ENCODE measurements at places on chromosomes 2 and 18. TPM values are rescaled to one million over a fixed set of nuclear protein-coding genes. Genes with fewer than 3 reads are reported as not detected.

RNF144A gene
- polyA plus RNA-seq, result 7.2 TPM

DNA sequence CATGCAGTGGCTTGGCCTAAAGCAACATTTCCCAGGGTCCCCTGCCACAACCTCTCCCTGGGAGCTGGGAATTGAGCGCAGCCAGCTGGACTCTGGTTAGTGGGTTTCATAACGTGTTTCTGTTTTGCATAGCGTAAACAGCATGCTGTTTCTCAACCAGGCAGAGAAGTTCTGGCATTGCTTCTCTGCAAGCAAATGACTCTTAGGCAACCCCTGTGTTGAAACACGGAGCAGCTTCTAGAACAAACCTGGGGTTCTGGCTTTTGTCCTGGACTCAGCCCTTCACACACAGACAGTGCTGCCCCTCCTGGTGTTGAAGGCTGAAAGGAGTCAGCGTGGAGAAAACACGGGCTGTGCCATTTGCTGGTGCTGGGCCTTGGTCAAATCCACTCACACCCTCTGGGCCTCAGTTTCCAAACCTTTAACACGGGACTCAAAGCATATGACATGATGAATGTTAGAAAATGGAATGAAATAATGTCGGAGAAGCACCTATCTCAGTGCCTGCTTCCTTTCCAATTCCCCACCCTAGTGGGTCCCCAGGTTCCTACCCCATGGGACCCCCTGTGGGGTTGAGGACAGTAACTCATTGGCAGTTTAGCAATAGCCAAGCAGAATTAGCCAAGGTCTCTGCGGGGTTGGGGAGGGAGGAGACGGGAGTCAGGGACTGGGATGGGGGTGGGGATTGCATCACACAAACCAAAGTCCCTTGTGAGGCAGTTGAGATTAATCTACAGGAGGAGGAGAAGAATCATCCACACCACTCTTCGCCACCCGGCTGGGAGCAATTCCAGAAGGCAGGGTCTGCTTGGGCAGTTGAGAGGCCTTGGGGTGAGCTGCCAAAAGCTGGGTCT is 30.2 kb upstream of the IL1R2 start:
- no peaks in the 10 kb centered on the region for H3K36me3 ChIP-seq
- DNase-seq, result peak; percentile 80
- no peaks in the 10 kb centered on the region for H3K27me3 ChIP-seq
- peak overlapping the region; percentile 73 for H3K27ac ChIP-seq
- H3K4me1 ChIP-seq, result peaks cover 16% of the 10 kb centered on the region

LONRF2 gene
- 3.2 TPM for polyA plus RNA-seq

LOXHD1 gene
- 0.49 TPM for polyA plus RNA-seq

DNA sequence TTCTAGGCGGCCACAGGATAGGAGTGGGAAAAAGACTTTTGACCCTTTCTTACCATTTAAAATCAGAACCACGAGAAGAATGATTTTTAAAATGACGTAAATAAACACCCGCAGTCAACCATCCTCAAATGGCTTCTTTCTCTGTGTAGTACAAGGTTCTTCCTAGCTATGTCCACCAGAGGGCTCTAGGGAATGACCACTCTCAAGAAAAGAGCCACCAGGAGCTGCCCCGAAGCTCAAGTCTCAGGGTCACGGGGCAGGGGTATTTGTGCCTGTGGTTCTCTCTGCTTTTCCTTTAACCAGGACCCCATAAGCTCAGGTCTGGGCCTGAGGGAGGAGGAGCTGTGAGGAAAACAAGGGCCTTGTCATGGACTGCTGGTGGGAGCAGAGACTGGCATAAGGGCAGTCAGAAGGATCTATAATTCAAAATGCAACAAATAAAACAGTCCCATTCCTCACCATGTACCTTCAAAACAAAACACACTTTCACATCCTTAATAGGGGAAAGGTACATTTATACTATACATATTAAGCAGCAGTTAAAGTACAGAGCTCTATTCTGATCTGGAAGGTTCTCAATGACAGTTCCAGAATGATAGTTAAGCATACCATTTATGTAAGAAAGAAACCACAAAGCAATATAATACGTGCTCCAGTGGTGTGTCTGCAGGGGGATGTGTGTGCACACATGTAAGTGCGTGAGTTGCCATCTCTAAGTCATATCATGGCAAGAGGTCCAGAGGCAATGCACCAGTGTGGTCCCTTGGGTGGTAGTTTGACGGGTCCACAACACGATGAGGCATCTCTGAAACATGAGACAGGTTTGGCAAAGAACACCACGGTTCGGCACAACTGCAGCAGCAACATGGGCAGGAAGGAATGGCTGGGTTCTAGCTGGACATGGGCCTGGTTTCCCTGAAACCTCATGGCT is 18.6 kb downstream of the LYPD1 start:
- H3K27ac ChIP-seq, result no peak overlapping the region
- no peaks in the 10 kb centered on the region for H3K36me3 ChIP-seq
- H3K4me1 ChIP-seq, result no peaks in the 10 kb centered on the region
- no peak for DNase-seq
- no peaks in the 10 kb centered on the region for H3K27me3 ChIP-seq

DNA sequence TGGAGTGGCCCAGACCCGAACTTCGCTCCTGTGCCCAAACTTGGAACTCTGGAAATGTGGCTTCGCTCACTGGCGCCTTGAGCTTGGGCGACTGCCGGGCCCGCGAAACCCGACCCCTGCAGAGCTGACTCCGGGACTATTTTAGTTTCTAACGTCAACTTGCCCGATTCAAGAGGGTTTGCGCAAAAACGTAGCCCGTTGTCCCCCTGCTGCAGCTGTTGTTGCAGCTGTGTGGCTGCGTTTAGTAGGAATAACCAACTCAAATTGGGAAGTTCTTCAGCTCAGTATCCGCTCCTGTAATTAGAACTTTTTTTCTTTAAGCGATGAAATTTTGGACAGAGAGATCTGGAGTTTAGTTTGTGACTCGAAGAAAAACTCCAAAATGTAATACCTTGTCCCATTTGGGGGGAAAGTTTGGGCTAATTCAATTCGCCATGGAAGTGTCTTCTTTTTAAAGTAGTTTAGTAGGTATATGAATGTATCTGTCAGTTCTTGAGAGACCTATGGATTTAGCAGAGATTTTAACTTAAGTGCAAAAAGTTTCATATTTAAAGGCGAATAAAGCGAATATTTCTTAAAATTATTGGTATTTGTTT is 559 bp downstream of the MYL12A start:
- DNase-seq, result no peak
- H3K36me3 ChIP-seq, result peaks cover 5% of the 10 kb centered on the region
- H3K27me3 ChIP-seq, result no peaks in the 10 kb centered on the region
- peak overlapping the region; percentile 96 for H3K4me3 ChIP-seq
- H3K4me1 ChIP-seq, result peaks cover 9% of the 10 kb centered on the region
- peak overlapping the region; percentile 100 for H3K27ac ChIP-seq

DNA sequence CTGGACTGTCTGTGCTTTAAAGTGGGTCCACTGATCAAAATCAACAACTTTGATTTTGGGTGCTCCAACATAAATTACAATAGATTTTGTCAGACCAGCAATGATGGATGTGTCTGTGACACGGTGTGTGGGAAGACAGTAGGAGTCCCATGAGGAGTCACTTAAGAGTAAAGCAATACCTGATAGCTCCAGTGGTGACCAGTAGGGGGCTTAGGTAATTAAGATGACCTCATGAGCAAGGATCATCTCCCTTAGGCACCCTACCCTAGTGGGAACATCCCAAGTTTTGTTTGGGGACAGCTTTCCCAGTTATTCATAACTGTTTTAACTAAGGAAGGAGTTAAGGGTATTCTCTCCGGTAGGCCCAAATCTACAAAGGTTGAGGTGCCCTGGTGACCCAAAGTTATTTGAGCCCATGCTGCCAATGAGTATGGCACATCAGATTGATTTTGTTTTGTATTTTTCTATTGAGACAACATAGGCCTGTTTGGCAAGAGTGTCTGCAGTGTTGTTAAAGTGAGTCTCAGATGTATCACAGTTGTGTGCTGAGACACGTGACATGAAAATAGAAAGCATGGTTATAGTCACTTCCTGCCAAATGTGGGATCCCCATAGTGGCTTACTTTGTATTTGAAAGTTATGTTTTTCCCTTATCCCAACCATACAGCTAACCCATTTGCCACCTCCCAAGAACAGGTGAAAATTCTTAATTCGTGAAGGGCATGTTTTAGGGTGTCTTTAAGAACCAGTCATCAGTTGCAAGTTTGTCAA is 1337.6 kb upstream of the SLC39A10 start:
- H3K4me1 ChIP-seq, result no peaks in the 10 kb centered on the region
- H3K27me3 ChIP-seq, result no peaks in the 10 kb centered on the region
- no peaks in the 10 kb centered on the region for H3K36me3 ChIP-seq
- no peak for DNase-seq

DNA sequence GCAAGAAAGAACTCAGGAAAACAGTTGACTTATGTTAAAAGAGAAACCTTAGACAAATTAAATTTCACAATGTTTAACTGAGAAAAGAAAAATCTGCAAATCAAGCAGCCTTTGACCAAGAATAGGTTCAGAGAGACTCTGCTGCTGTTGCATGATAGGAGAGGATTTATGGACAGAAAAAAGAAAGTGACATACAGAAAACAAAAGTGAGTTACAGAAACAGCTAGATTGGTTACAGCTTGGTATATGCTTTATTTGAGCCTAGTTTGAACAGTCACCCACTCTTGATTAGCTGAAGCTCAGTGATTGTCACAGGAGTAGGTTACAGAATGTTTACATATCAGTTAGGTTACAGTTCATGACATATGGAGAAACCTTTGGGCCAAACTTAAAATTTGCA is 258.2 kb upstream of the SPOPL start:
- H3K27me3 ChIP-seq, result no peaks in the 10 kb centered on the region
- no peak overlapping the region for H3K27ac ChIP-seq
- no peak for DNase-seq
- H3K4me1 ChIP-seq, result no peaks in the 10 kb centered on the region

DNA sequence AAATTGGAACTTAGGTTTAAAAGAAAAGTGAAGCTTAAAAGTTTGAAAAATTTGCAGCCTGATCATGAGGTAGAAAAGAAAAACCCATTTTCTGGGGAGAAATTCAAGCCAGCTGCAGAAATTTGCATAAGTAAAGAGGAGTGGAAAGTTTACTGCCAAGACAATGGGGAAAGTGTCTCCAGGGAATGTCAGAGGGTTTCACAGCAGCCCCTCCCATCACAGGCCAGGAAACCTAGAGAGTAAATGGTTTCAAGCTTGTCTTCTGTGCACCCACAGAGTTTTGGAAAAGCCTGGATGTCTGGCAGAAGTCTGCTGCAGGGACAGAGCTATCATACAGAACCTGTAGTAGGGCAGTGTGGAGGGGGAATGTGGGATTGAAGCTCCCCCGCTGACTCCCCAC is 254.0 kb upstream of the FSIP2 start:
- H3K27me3 ChIP-seq, result no peaks in the 10 kb centered on the region
- H3K4me3 ChIP-seq, result no peak overlapping the region
- no peaks in the 10 kb centered on the region for H3K36me3 ChIP-seq

GRCh38 chr2:134707330-134707676 is 11.5 kb downstream of the TMEM163 start:
- H3K36me3 ChIP-seq, result no peaks in the 10 kb centered on the region
- H3K27ac ChIP-seq, result no peak overlapping the region
- no peak overlapping the region for H3K4me3 ChIP-seq
- DNase-seq, result no peak

- peak overlapping the region; percentile 86 for H3K4me3 ChIP-seq
- H3K27me3 ChIP-seq, result no peaks in the 10 kb centered on the region
- peak overlapping the region; percentile 58 for H3K27ac ChIP-seq
- peaks cover 3% of the 10 kb centered on the region for H3K4me1 ChIP-seq
- DNase-seq, result no peak
These were observed 845 bp downstream of the TMEM177 start for GRCh38 chr2:119679846-119680245.

USP37 gene
- polyA plus RNA-seq, result 9.0 TPM

DNA sequence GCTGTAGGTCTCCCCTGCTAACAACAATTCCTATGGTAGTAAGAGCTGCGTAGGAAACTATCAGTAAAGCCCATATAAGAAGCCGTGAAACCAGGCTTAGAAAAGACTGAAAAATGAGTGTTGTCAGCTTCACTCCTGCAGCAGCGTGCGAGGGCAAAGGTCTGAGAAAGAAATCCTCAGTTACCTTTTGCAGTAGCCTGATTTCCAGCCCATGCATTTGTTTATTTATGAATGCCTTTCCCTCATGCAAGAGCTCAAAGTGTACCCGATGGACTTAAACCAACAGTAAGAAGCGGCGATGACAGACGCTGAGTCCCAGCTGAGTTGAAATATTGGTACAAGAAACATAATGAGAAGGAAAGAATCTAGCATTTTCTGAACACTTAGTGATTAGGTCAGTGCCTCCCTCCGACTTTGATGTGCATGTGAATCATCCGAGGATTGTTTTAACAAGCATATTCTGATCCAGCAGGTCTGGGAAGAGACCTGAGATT is 15.0 kb upstream of the POLI start:
- no peaks in the 10 kb centered on the region for H3K36me3 ChIP-seq
- H3K27ac ChIP-seq, result peak overlapping the region; percentile 70
- H3K27me3 ChIP-seq, result no peaks in the 10 kb centered on the region
- peaks cover 8% of the 10 kb centered on the region for H3K4me1 ChIP-seq

PUS10 gene
- polyA plus RNA-seq, result 17.8 TPM

- no peak overlapping the region for H3K4me3 ChIP-seq
- no peak overlapping the region for H3K27ac ChIP-seq
- H3K27me3 ChIP-seq, result peaks cover 26% of the 10 kb centered on the region
- H3K36me3 ChIP-seq, result no peaks in the 10 kb centered on the region
These were observed 3.1 kb upstream of the FAM171B start for GRCh38 chr2:186690786-186691185.

DNA sequence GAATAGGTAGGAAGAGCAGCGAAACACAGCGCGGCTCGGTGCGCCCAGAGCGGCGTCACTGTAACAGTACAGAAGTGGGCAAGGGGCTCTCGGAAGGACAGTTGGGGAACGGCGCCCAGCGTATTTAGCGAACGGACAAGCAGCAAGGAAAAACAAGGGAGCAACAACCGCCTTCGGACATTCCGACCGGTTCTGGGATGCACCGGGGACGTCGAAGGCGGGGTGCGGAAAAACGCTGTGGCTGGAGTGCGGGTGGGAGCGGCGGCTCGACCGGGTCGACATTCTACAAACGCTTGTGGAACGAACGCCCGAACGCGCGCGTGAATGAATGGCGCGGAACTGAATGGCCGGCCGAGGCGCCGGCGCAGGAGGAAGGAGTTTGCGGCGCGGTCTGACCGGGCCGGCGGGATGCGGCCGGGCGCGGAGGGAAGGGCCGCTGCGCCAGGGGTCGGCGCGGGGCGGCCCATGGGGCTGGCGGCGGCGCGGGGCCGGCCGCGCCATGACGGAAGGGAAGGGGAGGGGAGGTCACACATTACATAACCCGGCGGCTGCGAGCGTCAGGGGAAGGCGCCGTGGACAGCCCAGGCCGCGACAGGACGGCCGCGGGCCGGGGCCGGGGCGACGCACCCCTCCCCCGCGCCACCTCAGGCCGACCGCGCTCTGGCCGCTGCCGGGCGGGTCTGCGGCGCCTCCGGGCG is 605 bp downstream of the REV1 start:
- H3K4me1 ChIP-seq, result peaks cover 4% of the 10 kb centered on the region
- DNase-seq, result peak; percentile 40
- H3K4me3 ChIP-seq, result peak overlapping the region; percentile 92
- H3K27me3 ChIP-seq, result no peaks in the 10 kb centered on the region
- peak overlapping the region; percentile 90 for H3K27ac ChIP-seq

IL1RN gene
- polyA plus RNA-seq, result 0.39 TPM

ZNF407 gene
- 6.6 TPM for polyA plus RNA-seq

PLB1 gene
- 3.2 TPM for polyA plus RNA-seq

Measured in large intestine (tissue), 12 donors.